Stimulated activated CD4-positive, alpha-beta T cell treated with anti-CD3 and anti-CD28 coated beads, Interleukin-1b, Interleukin-23, amount 100 ng/mL, for 4 hours (primary cell): ENCODE measurements at places on chromosomes 1 and 21.

- no peak for DNase-seq
Observed at GRCh38 chr1:29900104-29900679, 663.9 kb downstream of the PTPRU start.

DNA sequence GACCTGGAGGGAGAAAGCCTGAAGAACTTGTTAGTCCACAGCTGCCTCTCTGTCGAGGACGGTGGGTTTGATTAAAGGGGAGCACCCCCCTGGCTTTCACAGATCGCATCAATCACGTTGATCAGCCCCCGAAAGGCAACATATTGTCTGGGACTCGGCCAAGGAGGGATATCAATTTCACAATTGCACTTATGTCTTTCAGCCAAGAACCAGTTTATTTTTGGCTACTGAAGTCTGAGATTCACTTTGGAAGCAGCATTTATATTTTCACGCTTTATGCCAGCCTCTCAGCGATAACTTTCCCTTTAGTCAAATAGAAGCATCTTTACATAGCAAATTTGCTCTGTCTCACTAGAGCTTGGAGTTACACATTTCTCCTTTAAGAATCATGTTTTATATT is 253.2 kb upstream of the RRP15 start:
- no peak for DNase-seq

DNA sequence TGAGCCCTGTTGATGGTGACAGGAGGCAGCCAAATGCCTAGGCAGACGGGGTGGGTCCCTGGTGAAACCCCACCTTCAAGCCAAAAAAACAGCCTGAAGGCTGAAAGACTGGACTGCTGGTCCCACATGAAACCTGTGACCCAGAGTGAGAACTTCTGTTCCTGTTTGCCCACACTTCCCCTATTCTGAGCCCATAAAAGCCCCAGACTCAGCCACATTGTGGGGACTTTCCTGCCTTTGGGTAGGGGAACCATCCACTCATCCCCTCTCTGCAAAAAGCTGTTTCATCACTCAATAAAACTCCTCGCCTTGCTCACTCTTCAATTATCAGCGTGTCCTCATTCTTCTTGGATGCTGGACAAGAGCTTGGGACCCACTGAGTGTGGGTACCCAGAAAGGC is 25.2 kb downstream of the HTR6 start:
- no peak for DNase-seq

DNA sequence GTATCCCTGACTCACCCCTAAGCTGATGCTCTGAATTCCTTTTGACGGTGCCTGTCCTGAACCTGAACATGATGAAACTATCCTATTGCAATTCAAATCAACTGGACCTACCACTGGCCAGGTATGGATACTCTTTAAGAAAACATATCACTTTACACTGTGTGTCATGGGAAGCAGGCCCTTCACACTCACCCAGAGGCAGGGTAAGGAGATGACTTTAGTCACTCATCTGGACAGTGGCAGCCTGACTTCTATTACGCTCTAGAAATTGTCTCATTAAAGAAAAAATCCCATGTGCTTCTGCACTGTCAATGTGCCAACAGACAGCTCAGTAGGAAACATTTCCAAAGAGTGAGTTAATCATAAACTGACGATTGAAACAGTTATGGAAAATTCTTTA is 94.3 kb downstream of the VAV3 start:
- no peak for DNase-seq

DNA sequence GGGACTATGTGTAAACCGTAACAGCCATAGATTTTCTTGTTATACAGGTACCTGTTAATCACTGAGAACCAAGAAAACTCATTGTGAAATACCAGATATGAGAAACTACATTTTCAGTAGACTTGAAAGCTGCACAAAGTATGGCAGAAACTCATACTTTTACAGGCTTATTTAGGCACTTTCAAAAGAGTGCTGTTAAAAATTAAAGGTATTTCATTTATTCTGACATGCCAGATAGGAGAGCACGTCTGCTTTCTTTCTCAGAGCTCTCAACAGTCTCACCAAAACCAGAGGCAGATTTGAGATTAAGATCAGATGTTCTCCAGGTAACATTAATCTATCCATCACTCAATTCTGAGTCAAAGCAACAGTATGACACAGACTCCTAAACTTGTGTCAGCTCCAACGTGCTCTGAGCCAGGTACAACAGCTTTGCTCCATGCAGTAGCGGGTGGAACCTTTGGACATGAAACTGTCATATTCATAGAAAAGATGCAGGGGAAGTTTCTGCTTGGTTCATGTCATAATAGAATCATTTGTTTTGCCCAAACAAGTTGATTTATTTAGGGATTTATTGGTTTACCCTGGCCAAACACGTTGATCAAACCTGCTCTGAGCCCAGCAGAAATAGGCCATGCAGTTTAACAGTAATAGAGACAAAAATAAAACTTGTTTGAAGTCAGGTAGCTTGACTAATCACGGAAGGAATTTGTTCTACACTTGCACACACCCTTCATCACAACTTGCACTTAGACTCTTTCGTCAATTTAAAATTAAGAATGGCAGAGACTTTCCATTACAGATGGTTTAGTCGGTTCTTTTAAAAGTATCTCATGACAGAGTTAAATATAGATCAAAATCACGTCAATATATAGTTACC is 20.8 kb upstream of the TSNAX start:
- DNase-seq, result no peak

GRCh38 chr1:180494370-180494769 is 8.0 kb downstream of the ACBD6 start:
- no peak for DNase-seq
